Central memory CD4-positive, alpha-beta T cell (primary cell): ENCODE measurements at places on chromosomes 11 and 22.

GRCh38 chr11:77114089-77114463 is 11.4 kb downstream of the OMP start:
- DNase-seq, result no peak

GRCh38 chr11:59011655-59012397 is 72.5 kb downstream of the GLYATL1 start:
- no peak for DNase-seq

DNA sequence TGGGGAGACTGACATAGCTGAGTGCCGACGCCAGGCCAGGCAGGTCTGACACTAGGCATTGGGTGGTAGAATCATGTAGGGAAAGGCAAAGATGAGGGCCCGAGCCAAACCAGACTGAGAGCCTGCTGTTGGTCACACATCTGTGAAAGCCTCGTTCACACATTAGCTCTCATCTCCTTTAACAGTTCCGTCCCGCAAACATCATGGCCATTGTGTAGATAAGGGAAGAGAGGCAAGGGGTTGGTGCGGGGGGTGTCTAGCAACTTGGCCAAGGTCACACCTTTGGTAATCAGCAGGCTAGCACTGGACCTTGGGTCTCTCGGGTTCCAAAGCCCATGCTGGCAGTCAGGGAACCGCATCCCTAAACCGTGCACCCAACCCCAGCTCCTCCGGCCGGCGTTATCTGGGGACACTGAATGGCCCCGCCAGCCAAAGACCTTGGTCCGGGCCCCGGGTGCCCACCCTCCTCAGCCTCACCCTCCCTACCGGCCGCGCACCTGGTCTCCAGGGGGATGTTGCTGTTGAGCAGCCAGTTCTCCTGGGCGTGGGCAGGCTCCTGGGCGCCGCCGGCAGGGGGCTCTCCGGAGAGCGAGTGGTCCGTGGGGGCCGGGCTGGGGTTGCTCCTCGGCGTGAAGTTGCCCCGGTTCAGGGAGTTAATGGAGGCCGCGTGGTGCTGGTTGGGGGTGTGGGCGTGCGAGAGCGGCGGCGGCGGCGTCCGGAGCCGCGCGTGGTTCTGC is 328.3 kb upstream of the NARS2 start:
- DNase-seq, result no peak

DNA sequence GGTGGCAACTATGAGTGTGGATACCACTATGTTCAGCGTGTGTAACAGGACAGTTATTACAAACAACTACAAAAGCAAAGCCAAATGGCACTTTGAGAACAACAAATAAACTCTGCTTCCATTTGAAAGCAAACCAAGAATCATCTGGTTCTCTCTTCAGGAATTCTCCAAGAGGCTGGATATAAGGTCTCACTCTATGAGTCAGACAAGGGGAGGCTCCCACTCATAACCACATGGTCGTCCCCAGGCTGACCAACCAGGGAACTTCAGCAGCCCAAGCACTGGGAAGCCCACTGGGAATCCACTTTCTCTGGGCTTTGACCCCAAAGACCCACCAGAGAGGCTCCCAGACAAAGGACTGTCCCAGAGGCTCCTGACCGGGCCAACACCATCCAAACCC is 35.3 kb downstream of the DGCR2 start:
- no peak for DNase-seq

GRCh38 chr11:27830206-27830605 is 130.0 kb upstream of the BDNF start:
- DNase-seq, result no peak

GRCh38 chr11:121140369-121140768 is 39.3 kb downstream of the TECTA start:
- DNase-seq, result no peak

- no peak for DNase-seq
These were observed 65.5 kb upstream of the CHORDC1 start for GRCh38 chr11:90288212-90288821.

- DNase-seq, result no peak
These were observed 8.0 kb upstream of the TSPAN18 start for GRCh38 chr11:44718612-44719390.

DNA sequence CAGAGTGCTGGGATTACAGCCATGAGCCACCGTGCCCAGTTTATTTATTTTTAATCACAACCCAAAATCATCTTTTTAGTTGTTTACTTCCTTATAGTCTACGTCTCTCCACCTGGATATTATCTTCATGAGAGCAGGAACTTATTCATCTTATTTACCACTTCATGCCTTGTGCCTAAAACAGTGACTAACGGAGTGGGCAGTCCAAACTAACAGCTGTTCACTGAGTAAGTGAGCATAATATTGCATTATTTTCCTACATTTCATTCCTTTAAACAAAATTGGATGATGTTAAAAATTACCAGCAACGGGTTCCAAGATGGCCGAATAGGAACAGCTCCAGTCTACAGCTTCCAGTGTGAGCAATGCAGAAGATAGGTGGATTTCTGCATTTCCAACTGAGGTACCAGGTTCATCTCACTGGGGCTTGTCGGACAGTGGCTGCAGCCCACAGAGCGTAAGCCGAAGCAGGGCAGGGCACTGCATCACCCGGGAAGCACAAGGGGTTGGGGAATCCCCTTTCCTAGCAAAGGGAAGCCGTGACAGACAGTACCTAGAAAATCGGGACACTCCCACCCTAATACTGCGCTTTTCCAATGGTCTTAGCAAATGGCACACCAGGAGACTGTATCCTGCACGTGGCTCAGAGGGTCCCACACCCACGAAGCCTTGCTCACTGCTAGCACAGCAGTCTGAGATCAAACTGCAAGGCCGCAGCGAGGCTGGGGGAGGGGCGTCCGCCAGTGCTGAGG is 14.1 kb downstream of the TMEM123 start:
- DNase-seq, result no peak

DNA sequence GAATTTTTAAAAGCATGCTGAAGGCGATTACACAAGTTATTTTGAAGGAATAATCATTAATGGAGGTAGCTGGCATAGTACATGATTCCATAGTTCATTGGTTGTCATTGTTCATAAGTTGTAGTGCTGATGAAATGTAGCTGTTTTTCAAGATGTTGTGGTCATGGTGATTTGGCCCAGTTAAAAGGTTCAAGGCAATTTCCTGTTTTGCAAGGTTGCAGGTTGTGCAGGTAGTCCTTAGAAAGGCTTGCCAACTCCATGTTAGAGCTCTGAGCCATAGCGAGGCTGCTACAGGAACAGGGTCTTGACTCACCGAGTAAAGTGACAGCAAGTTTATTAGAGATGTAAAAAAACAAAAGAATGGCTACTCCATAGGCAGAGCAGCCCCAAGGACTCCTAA is 95.8 kb upstream of the CHORDC1 start:
- no peak for DNase-seq

GRCh38 chr11:126114486-126115126 is 51.9 kb upstream of the CDON start:
- DNase-seq, result no peak

DNA sequence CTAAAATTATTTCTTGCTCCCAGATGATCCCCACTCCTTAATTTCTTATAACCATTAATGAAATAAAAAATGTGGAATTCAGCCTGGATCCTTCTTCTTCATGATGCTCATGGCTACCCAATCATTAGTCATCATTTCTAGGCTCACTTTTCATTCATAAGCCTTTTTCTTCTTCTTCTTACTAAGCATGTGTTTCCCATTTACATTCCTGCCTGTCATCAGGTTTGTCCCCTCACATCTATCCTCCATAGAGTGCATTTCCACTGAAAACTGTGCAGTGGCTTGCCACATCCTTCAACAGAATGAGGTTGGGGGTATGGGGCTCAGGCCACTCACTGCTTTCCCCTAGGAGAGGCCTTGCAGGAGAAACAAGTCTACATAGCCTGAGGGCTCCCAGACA is 35.8 kb upstream of the NTM start:
- no peak for DNase-seq

GRCh38 chr11:20668131-20668809 is 1.1 kb upstream of the NELL1 start:
- no peak for DNase-seq

- no peak for DNase-seq
These were observed 36.6 kb downstream of the ZBTB44 start for GRCh38 chr11:130278151-130278550.

DNA sequence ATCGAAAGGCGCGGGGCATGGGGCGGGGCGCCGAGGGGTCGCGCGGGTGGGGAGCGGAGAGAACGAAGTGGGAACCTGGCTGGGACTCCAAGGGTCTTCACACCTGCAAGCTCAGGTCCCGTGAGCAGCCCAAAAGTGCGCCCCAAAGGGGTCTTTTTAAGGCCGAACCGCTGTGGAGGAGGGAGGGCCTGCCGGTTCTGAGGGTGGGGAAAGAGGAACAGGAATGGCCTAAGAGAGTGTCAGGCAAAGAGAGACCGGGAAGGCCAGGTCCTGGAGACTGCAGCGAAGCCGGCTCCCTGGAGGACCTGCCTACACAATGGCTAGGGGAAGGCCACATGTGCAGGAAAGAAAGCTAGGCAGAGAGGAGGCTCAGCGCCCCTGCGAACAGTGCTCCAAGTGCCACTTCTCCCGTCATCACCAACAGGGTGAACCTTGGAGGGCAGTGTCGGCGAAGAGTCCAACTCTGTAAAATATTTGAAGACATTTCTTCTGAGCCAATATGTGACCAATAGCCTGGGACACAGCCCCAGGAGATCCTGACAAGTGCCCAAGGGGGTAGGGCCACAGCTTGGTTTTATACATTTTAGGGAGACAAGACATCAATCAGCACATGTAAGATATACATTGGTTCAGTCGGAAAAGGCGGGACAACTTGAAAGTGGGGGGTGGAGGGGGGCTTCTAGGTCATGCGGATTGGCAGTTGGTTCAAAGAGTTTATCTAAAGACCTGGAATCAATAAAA is 710 bp upstream of the DGCR2 start:
- no peak for DNase-seq

DNA sequence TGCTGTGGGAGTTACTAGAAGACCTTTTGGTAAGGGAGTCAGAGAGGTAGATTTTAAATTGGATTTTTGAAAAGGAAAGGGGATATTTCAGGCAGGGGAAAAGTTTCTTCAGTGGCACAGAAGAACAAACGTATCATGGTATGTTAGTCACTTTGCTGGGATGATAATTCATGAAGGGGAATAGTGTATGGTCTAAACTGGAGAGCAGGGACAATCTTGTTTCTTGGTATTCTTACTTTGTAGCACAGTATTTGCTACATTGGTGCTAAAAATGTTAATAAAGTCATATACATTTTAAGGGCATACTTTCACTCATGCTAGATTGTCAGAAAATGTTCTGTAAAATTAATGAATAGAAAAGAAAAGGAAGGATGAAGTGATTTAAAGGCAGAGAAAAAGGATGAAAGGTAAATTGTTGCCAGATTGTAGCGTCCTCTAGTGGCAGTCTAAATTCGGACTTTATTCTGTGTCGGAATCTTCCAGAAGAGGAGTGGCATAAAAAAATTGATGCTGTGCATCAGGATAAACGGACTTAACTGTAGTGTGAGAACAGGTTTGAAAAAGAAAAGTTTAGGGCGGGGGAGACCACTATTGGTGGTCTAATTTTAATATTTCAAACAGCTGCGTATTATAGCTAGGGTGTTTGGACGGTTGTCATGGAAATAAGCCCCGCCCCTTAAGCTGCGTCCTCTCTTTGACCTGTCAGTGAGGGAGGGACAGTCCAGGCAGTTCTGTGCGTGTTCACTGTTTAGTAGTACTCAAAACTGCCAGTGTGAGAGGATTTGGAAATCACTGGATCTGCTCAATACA is at the start of gene BCO2:
BCO2 (plus strand) TSS at position 724 of the 810 bp plus-strand sequence. CDS start 90 bp downstream, outside the sequence.
- DNase-seq, result peak; percentile 2

- DNase-seq, result no peak
These were observed 250.8 kb upstream of the B3GAT1 start for GRCh38 chr11:134662629-134663360.
